ENCODE measurements at places on chromosomes 4 and X.

DNA sequence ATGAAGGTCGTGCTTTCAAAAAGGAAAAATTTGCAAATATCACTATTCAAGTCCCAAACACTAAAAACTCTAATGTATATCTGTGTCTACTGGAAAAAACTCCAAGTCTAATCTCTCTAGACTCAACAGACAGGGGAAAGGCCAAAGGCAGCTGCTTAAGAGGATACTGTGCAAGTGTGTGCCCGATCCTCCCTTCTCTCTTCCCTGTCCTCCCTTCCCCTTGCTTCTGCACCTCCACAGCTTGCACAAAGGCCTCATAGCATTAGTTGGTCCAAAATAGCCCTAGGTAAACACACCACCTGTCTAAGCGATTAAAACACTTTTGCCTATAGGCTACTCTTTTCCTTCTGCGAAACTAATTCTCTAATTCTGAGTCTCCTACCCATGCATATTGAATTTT lies 10.6 kb downstream of the C4orf54 start:
- no peak for DNase-seq

DNA sequence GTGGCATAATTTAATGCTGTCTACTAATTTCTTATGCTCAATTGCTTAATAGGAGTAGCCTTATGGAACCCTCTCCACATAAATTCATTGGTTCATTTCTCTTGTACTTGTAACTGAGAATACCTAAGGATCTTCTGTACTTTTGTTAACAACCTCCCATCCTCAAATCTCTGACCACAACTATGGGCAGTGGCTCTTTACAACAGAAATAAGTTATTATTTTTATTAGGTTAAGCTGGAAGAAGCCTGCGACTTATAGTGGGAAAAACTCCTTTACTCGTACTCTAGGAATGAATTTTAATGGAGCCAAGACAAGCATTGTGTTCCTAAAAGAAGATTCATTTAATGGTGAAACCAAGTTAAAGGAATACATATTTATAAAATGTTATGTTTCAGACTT lies 337.1 kb upstream of the CTSO start:
- DNase-seq = no peak

DNA sequence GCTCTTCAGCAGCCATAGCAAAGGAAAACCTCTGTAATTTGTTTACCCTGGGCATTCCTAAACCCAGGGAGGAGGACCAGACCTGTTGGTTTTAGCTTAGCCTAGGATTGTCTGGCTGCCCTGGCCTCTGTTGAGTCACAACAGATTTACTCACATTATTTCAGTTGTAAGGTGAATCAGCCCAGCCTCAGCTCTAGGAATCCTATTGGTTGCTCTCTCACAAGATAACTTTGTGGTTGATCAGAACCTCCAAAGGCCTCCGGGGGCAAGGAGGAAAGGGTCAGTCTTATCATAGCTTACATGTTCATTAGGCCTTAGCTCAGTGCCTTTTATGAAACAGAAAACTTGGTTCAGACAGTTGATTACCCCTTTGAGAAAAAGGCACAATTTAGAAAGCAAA lies 41.0 kb downstream of the PDK3 start:
- DNase-seq = no peak

DNA sequence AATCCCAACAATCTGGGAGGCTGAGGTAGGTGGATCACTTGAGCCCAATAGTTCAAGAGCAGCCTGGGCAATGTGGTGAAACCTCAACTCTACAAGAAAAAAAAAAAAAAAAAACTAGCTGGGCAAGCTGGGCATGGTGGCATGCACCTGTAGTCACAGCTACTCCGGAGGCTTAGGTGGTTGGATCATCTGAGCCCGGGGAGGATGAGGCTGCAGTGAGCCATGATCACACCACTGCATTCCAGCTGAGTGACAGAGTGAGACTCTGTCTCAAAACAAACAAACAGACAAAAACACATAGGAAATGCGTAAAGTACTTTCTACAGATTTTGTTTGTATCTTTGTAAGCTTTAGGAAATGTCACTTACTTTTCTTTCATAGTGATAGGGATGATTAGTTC lies 307.2 kb upstream of the NR3C2 start:
- DNase-seq = no peak

- no peak for DNase-seq
Observed at GRCh38 chrX:110171442-110171841, 146.4 kb downstream of the AMMECR1 start.

DNA sequence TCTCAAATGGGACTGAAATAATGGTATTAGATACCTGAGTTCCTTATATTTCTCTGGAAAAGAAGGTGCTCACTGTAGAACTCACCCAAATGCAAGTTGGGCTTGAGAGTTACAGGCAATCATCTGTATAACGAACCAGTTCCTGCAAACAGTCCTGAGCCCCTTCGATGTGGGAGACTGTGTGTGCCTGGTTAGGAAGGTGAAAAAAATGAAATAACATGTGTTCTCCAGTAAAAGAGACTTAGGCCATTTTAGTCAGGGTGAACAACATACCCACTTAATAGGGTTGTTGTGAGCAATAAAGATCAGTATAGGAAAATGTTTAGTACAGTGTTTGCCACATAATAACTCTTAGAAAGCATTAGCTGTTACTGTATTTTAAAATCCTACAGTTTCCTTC lies 23.4 kb downstream of the STIM2 start:
- no peak for DNase-seq

DNA sequence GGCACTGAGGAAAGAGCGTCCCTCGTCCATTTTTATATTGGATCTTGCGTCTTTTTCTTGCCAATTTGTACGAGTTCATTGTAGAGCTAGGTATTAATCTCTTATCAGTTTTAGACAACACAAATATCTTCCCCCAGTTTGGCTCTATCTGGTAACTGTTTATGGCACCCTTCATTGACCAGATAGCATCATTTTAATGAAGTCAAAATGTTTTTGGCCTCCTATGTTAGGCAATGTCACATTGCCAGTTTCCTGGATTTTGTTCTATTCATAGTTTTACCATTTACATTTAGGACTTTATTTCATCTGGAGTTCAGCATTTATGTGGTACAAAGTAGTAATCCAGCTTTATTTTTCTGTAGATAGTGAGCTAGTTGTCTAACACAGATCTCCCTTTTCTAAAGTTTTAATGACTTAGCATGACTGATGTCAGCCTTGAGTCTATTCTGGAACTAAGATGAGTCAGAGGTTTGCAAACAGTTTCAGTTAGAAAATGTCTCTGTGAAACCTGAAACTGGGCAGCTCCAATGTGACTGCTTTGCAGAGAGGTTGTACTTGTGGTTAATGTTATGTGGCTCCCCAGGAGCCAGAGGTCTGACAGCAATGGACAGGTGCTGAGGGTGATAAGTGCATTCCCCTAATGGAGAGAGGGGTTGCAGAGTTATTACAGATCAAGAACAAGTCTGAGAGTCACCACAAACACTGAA lies 5.3 kb upstream of the STBD1 start:
- no peak for DNase-seq

All from activated B cell treated with CpG ODN at 0.5 μM for 24 hours (primary cell).